AG04450 (cell line): ENCODE measurements at places on chromosomes 16 and 17.

- DNase-seq, result no peak
Observed at GRCh38 chr16:79691007-79691406, 90.5 kb upstream of the MAF start.

GRCh38 chr17:596287-596686, 118.4 kb downstream of the VPS53 start:
- DNase-seq, result no peak

GRCh38 chr16:84787263-84787622, 32.5 kb upstream of the CRISPLD2 start:
- DNase-seq, result no peak

DNA sequence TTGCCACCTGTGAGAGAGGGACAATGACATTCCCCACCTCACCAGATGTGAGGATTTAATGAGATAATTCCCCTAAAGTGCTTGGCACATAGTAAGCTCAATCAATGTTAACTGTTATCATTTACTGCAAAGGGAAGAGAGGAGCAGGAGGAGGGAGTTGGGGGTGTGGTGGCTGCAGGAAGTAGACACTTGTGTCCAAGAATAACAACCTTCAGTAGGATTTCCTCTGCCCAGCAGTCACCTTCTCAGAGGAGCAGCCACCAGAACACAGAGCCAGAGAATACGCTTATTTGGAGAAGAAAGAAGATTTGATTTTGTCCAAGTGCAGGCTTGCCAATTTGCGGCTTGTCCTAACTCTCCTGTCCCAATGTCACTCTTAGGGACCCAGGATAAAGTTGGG, 10.2 kb downstream of the CBX4 start:
- no peak for DNase-seq

DNA sequence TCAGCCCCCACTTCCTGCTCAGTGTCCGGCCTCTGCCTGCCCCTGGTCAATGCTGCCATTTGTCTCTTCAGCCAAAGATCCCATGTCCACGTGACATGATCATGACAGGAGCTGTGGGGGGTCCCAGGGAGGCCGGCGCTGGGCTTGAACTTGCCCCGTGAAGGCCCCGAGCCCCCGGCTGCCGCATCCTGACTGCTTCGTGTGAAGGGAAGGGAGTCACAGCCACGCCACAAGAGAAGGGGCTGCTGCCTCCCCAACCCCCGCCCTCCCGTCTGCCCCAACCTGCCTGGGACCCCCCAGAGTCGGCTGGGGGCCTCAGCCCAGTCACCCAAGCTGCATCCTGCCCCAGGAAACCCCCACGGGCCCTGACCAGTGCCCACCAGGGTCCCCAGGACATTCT, 14.3 kb upstream of the SSTR5 start:
- no peak for DNase-seq
